RCC 7860 (cell line): ENCODE measurements at places on chromosomes 4 and X.

- DNase-seq: no peak
Measured at GRCh38 chr4:162163892-162164759, at the start of gene FSTL5. Gene FSTL5 (minus strand): TSS chr4:162164000. CDS start chr4:162111396, 52,604 bp downstream.

GRCh38 chrX:28303486-28303885 lies 283.8 kb upstream of the IL1RAPL1 start:
- no peak for DNase-seq

- DNase-seq: no peak
Measured at GRCh38 chr4:41791557-41791956, 43.0 kb upstream of the PHOX2B start.

- peak; percentile 32 for DNase-seq
Measured at GRCh38 chr4:84877051-84877833, 89.2 kb downstream of the WDFY3 start.

DNA sequence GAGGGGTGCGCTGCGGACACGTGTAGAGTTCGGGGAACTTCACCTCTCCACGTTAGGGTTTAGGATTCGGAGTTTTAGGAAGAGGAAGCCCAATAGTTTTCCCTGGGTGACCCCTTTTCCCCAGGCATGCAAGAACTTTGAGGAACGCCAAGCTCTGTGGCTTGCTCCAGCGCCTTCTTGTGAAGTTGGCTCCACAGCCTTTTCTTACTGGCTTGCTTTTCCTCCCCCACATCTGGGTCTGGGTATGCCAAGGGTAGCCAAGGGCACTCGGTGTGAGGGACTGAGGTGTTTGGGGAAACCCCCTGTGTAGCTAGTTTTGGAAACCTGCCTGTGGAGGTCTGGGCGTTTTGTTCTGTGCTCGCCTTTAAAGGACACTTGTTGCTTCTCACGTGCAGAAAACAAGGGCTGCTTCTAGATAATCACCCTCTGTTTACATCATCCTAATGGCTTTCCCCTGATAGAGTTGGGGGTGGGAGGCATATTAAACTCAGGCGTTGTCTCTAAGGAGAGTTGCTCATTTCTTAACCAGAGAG lies 746 bp downstream of the EDNRA start:
- no peak for DNase-seq
